ENCODE measurements at places on chromosomes 12 and 14.

DNA sequence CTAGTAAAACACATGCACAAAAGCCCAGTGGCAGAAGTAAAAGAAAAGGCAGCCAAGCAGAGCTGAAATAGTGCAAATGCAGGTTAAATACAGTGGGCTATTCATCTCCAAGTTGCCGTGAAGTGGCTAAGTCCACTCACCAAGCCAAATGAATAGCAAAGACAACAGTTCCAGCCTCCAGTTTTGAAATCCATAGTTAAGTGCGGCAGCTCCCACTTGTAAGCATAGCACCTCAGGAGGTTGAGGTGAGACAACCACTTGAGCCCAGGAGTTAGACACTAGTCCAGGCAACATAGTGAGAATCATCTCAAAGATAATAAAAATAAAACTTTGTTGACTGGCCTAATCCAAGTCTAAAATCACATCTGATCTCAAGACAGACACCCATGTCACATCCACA is 9.8 kb upstream of the PHLDA1 start:
- DNase-seq, result no peak

GRCh38 chr12:31519511-31519910 is 71.4 kb downstream of the DENND5B start:
- DNase-seq, result no peak

DNA sequence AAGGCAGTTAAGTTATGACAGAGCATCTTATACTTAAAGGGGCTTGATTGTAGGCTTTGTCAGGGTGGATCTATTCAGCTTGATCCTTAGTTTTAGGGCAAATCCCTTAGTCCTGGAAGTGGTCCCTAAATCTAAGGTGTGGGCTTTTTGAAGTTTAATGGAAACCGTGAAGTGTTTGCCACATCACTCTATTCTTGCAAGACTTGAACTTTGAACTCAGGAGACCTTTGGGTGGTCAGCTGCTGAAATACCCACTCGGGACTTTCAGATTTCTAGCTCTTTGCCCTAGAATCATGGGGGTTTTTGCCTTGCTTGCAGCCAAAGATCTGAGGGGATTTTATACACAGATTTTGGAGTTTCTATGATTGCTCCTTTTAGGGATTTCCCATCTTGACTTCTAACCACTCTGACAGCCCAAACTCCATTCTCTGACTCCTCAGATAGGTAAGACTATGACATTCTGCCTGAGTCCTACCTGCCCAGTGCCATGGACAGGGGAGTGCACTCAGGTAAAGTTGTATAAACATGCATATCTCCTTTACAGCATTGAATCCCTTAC is 39.9 kb downstream of the SNAPC1 start:
- DNase-seq, result no peak

DNA sequence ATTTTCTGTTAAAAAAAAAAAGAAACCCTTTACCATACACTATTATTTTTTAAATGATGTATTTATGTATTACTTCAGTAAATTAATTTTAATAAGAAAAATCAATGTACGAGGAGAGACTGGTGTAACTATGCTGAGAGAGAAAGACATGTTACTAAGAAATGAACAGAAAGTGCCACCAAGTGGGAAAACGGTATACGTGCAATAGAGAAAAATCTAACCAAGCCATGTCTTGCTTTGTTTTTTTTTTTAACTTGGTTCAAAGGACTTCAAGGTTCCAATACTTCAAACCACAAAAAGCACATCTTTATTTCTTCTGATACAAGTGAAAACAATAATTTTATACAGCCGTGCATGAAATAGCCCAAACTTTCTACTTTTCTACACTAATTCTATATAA is 22.9 kb downstream of the NDUFA12 start:
- no peak for DNase-seq

- no peak for DNase-seq
Measured at GRCh38 chr14:39430762-39431415, 1.3 kb downstream of the FBXO33 start.

DNA sequence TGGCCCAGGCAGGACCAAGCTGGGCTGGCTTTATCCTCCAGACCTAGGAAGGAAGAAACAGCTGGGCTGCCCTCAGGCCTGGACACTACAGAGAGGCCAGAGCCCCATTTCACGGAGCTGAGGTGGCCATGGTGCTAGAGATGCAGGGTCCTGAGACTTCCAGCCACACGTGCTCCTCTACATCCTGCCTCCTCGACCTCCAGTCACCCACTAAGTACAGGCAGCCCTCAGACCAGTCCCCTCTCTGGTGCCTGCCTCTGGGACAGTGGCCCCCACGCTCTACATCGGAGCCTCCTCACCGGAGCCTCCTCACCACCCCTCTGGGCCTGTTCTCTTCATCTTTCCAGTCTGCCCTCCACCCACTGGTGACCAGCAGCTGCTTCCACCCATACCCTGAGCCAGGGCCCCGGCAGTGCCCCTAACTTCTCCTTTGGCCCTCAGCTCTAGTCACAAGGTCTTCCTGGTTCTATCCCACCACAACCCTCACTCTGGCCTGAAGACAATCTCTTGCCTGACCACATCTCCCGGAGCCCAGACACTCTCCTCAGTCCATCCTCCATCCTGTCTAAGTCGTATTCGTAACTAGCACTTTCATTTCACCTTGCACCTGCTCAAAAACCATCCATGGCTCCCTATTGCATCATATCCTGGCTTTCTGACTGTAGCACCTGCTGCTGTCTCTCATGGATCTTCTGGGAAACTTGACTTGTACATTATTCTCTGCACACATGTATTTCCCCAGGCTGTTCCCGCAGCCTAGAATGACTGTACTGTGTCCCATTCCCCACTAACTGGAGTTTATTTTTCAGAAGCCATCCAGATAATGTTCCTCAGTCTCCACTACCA is 43.9 kb downstream of the DIO3 start:
- DNase-seq, result no peak

- DNase-seq, result peak; percentile 76
Measured at GRCh38 chr12:76713130-76713529, 50.8 kb upstream of the ZDHHC17 start.

- DNase-seq, result no peak
Measured at GRCh38 chr14:25079311-25079710, 29.4 kb upstream of the STXBP6 start.

DNA sequence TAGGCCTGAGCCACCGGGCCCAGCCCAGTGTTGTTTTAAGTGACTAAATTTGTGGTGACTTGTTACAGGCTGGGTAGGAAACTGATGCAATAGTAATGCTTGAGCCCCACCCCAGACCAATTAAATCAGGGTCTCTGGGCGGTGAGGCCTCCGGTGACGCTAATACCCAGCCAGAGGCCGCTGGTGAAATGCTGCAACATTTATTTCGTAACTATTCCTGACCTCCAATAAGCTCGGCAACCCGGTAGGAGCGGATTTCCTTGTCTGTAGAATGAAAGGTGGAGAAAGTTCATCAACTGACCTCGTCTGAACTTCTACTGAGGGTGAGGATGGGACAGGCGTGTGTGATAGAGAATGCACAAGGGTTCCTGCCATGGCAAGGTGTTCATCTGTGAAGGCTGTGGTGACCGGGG is 42.3 kb downstream of the FZD10 start:
- DNase-seq, result no peak

GRCh38 chr12:115078990-115079389 is 395.0 kb upstream of the TBX3 start:
- DNase-seq, result no peak

GRCh38 chr12:121918679-121919038 is 267 bp downstream of the CFAP251 start:
- no peak for DNase-seq

DNA sequence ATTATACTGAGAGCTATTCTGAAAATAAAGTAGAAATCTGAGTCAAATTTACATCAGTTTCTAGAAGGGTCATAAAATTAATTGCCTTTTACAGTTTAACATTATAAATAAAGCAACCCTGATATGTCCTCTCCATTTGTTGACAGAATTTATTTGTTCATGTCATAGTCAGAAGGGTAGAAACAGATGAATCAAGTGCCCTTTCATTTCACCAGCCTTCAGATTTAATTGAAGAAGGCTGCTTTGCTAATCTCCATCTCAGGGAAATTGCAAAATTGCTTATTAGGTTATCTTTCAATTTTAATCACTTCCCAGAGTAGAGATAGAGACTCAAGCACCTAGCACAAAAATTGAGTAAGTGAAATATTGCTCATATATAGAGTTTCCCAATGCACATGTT is 76.8 kb downstream of the ATXN7L3B start:
- DNase-seq, result no peak

DNA sequence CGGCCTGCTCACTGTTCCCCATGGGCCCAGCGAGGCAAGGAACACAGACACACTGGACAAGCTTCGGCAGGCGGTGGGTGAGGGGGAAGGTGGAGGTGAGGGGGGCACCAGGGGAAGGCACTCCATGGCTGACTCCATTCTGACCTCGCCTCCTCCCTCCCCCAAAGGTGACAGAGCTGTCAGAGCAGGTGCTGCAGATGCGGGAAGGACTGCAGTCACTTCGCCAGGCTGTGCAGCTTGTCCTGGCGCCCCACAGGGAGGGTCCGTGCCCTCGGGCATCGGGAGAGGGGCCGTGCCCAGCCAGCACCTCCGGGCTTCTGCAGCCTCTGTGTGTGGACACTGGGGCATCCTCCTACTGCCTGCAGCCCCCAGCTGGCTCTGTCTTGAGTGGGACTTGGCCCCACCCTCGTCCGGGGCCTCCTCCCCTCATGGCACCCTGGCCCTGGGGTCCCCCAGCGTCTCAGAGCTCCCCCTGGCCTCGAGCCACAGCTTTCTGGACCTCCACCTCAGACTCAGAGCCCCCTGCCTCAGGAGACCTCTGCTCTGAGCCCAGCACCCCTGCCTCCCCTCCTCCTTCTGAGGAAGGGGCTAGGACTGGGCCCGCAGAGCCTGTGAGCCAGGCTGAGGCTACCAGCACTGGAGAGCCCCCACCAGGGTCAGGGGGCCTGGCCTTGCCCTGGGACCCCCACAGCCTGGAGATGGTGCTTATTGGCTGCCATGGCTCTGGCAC is 10.6 kb downstream of the MCRS1 start:
- no peak for DNase-seq

DNA sequence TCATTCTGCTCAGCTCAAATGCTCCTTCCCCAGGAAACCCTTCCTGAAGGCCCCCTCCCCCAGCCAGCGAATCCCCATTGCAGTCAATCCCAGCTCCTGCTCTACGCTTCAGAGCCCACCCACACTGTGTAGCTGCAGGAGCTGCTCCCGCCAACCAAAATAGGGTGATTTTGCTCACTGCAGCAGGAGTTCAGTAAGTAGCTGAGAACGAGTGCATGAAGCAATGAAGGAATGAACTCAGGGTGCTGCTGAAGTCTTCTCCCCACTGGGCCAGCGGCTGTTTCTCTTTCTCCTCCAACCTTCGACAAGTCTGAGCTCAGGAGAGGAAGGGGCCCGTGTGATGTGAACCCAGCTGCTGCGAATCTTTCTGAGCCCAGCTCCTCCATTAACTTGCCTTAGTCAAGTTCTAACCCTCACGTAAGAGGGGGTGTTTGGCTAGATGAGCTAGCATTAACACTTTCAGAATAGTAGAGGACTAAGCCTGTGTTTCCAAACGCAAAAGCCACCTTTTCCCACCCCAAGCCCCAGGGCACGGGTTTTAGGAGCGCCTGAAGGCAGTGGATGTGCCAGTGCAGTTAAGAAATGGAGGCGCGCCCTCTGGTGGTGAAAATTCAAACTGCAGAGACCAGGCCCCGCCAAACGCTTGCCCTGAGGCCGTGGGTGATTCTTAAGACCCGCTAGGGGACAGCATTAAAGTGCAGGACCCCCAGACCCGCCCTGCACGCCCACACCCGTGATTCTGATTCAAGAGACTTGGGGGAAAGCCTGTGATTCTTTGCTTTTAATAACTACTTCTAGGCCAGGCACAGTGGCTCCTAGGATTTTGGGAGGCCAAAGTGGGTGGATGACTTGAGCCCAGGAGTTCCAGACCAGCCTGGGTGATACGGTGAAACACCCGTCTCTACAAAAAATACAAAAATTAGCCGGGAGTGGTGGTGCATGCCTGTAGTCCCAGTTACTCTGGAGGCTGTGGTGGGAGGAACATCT is 11.9 kb upstream of the SERPINA4 start:
- peak; percentile 81 for DNase-seq

- no peak for DNase-seq
Measured at GRCh38 chr14:91654836-91655235, 77.0 kb downstream of the CATSPERB start.

DNA sequence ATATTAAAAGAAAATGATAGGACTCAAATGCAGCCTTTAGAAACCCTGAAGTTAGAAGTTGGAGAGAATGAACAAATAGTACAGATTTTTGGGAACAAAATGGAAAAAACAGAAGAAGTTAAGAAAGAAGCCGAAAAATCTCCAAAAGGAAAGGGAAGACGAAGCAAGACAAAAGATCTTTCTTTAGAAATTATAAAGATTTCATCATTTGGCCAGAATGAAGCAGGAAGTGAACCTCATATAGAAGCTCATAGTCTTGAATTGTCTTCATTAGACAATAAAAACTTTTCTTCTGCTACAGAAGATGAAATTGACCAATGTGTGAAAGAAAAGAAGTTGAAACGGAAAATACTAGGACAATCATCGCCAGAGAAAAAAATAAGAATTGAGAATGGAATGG is 31.4 kb upstream of the TOMM20L start:
- no peak for DNase-seq

DNA sequence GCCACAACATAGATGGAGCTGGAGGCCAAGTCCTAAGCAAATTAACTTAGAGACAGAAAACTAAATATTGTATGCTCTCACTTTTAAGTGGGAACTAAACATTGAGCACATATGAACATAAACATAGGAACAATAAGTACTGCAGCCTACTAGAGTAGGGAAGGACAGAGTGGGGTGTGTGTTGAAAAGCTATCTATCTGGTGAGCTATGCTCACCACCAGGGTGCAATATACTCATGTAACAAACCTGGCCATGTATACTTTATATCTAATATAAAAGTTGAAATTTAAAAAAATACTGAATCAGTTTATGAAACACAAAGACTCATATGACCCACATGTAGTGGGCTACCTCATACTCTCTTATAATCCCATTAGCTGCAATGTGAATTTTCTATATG is 1305.0 kb downstream of the LRFN5 start:
- DNase-seq, result peak; percentile 5

DNA sequence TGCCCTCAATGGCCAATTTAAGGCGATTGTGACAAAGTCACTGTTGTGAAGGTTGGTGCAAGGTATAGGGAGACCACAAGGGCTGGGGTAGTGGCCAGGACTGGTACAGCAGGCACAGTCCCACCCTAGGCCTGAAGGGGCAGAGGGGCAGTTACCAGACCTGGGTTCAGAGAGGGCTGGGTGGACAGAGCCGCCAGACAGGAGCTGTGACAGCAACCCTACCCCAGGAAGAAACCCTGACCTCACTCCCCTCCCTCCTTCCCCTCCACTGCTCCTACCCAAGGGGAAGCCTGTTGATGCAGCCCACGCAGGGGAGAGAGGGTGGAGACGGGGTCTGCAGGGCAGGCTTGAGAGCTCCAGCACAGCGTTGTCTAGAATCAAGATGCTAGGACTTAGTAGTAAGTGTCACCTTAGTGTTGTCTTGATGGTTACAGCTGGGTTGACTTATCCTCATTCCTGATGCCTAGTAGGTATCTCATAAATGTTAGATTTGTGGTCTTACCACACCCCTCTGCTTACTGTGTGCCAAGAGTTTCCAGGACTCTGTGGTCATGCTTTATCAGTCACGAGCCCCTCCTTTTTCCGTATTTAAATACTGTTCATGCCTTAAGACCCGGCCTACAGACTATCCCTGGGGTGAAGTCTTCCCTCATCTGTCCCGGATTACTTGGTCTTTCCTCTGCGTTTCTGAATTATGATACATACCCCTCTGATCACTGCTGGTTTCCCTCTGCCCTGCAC is 14.4 kb downstream of the EML1 start:
- peak; percentile 62 for DNase-seq
